ENCODE measurements at places on chromosomes 6 and 20.
A peak's percentile ranks its signal among the peaks of the same experiment; 100 is the strongest.

GRCh38 chr6:106453756-106454367 lies 93.3 kb downstream of the CRYBG1 start:
- DNase-seq, result no peak

- DNase-seq, result no peak
These were observed 2.6 kb upstream of the TRIM38 start for GRCh38 chr6:25959890-25960536.

DNA sequence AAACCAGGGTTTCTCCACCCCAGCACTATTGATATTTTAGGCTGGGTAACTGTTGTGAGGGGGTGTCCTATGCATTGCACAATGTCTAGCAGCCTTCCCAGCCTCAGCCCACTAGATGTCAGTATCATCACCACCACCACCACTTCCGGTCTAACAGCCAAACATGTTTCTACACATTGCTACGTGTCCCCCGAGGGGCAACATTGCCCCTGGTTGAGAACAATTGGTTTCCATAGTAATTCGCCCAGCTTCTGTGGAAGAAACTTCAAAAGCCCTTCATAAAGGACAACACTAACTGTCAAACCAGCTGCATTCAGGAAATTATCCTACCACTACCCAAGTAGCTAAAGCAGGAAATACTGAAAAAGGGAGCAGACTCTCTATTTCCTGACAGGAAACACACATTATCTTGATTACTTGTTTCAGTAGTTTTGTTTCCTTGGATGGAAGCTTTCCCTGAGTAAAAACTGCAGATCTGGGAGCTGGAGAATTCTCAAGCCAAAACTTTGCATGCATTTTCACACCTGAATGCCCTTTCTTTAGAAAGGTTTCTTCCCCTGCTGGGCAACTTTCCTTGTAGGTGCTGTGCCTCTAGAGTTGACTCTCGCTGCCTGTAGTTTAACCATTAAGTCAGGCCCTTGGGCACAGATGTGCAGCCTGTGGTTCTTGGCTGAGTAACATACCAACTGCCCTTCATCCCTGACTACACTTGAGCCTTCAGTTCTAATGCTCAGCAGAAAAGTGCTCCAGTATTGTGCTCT lies 23.6 kb downstream of the PKHD1 start:
- peak; percentile 16 for DNase-seq

GRCh38 chr6:43770372-43771209 lies 580 bp downstream of the VEGFA start:
- peak; percentile 16 for DNase-seq

DNA sequence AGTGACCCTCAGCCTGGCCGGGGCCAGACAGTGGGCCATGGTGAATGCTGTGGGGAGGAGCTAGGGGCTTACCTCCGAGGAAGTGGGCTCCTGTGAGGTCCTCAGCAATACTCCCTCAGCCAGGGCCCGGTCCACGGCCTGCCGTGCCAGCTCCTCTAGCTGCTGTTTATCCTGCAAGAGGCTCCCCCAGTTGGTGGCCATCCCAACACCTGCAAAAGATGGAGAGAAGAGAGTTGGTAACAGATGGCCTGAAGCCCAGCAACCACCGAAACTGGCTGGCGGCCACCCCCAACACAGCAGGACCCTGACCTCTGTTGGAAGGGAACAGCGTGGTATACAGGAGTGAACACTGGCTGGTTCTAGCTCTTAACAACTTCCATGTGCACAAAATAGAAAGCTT lies 4.0 kb downstream of the GSS start:
- no peak for DNase-seq

GRCh38 chr6:138493413-138493812 lies 5.9 kb downstream of the NHSL1 start:
- no peak for DNase-seq

GRCh38 chr6:90818163-90818562 lies 231.3 kb upstream of the MAP3K7 start:
- DNase-seq, result no peak

DNA sequence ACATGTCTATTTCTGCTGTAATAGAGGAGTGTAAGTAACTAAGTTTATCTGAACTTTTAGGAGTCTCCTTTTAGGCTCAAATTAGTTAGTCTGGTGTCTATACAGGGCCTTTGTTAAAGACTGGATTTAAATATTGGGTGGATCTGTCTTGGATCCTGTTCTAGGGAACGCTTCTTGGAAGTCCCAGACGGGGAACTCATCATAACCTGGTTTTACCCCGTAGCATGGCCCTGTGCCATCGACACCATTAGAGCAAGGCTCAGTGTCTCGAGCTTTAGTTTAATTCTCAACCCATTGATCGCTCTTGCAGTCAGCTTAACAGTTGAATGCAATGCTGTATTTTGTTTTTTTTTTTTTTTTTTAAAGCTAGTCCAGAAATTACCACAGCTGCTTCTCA lies 89.9 kb downstream of the CARMIL1 start:
- DNase-seq, result no peak

DNA sequence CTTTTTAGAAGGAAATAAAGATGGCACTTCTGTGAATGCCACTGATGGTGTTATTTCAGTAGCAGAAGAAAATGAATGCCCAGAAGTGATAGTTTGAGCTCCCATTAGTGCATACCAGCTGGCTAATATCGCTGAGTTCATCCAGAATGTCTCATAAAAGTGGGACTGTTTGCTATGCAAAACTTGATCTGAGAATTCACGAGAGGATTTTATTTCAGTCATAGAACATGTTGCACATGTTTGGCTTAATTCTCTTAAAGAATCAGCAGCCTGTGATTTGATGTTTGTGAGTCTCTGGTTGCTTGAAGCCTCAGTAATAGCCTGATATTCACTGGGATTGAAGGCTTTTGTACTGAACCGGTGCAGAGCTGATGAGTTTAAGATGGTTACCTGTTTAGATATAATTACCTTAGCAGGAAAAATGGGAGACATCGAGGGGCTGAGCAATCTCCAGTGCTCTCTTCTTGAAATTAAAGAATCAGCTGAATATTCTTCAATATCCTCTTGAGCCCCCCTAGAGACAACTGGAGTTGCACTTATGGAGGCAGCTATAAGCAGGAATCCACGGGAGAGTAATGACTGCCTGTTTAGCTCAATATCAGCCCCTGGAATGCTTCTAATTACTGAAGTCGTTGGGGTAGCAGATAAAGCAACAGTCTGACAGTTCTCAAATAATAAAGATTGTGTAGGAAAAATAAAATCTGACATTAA lies 955.5 kb downstream of the PHF3 start:
- no peak for DNase-seq

GRCh38 chr6:161903584-161904212 lies 629.8 kb upstream of the AGPAT4 start:
- no peak for DNase-seq
